ENCODE measurements at places on chromosomes 4 and X.
A peak's percentile ranks its signal among the peaks of the same experiment; 100 is the strongest.

- DNase-seq = no peak
These were observed 236.0 kb upstream of the VCX3A start for GRCh38 chrX:6770936-6771335.

GRCh38 chr4:183831683-183832082, 73.4 kb upstream of the STOX2 start:
- DNase-seq = no peak

GRCh38 chr4:169657470-169658107, 37.2 kb downstream of the CLCN3 start:
- DNase-seq = no peak

DNA sequence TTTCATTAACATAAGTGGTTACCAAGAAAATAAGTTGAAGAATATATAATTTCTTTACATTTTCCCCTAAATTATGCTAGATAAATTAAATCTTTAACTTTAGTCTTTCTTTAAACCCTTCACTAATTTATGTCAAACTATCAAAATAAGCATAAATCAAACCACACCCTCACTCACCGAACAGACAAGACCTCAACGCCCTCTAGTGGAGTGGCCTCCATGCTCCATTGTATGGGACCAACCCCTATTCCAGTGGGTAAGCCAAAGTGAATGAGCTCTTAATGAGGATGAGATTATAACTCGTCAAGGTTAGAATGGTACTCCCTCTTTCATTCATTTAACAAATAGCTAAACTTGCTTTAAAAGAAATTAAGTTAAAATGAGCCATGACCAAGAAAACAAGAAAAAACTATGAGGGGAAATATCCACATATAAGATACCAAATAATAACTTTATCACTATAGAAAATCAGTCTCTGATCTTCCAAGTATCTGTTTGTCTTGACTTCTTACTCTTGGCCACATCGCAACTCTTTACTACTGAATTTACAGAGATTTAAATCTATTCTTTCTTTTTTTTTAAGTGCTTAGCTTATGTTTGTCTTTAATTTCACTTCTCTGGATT, 15.6 kb upstream of the BBS12 start:
- DNase-seq = peak; percentile 50

GRCh38 chrX:97498093-97498492, 614.4 kb downstream of the RPA4 start:
- DNase-seq = no peak

GRCh38 chrX:153406903-153407302, 4.4 kb upstream of the ZFP92 start:
- no peak for DNase-seq

GRCh38 chr4:8583655-8584025, 3.4 kb downstream of the GPR78 start:
- DNase-seq = no peak

GRCh38 chr4:99809326-99809725, 7.3 kb upstream of the DAPP1 start:
- DNase-seq = no peak

DNA sequence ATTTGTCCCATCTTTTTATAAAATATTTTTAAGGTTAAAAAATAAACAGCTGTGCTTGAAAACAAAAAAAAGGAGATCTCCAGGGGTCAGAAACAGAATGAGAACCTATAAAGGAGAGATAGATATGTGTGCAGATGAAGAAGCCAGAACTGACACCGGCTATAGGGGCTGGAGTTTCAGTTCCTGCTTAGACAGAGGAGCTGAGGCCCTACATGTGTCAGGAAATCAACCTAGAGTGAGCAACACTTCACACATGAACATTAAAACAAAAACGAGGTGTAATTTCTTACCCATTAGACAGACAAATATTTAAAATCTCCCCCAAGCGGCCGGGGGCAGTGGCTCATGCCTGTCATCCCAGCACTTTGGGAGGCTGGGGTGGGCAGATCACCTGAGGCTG, 17.8 kb upstream of the HUWE1 start:
- no peak for DNase-seq

Measured in stimulated activated CD8-positive, alpha-beta memory T cell treated with anti-CD3 and anti-CD28 coated beads, Interleukin-2, amount 100 ng/mL, for 48 hours (primary cell).